ENCODE measurements at places on chromosomes 5 and 9.
A peak's percentile ranks its signal among the peaks of the same experiment; 100 is the strongest.

GRCh38 chr5:13640270-13640669, 304.2 kb downstream of the DNAH5 start:
- no peak for DNase-seq

DNA sequence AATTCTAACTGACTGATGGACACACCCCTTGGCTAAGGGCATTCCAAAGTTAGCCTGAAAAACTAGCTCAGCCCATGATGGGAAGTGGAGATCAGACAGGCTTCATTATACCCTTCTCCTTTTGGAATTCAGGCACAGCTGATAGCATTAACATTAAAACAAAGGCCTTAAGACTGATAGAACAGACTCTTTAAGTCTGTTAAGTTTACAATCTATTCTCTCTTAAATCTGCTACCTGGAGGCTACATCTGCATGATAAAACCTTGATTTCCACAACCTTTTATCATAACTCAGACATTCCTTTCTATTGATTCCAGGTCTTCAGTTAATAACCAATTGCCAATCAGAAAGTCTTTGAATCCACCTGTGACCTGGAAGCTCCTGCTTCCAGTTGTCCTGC, 281.4 kb downstream of the TUSC1 start:
- DNase-seq: no peak

DNA sequence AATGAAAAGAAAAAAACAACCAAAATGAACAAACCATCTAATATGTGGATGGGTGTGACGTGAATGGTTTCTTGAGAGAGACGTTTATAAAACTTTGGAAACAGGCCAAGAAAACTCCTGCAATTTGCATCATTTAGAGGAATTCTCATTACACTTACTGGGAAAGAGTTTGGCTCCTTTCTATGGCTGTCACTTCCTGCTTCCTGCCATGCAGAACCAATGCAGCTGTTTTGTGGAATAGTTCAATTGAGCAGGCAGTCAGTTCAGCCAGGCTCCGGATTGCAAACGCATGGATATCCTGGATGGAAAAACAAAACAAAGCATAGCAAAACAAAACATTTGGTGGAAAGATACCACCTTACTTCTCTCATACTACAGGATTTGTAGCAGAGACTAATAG, 36.6 kb downstream of the FAM114A2 start:
- no peak for DNase-seq

- peak; percentile 37 for DNase-seq
Observed at GRCh38 chr5:180525399-180525798, 31.2 kb downstream of the CNOT6 start.

GRCh38 chr5:120818128-120818527, 354.0 kb downstream of the PRR16 start:
- DNase-seq: no peak

DNA sequence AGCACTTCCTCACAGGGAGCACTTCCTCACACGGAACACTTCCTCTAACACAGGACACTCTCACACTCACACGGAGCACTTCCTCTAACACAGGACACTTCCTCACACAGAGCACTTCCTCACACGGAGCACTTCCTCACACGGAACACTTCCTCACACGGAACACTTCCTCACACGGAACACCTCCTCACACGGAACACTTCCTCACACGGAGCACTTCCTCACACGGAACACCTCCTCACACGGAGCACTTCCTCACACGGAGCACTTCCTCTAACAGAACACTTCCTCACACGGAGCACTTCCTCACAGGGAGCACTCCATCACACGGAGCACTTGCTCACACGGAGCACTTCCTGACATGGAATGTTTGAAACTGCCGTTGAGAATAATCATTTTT, 13.4 kb downstream of the POMT1 start:
- DNase-seq: no peak

DNA sequence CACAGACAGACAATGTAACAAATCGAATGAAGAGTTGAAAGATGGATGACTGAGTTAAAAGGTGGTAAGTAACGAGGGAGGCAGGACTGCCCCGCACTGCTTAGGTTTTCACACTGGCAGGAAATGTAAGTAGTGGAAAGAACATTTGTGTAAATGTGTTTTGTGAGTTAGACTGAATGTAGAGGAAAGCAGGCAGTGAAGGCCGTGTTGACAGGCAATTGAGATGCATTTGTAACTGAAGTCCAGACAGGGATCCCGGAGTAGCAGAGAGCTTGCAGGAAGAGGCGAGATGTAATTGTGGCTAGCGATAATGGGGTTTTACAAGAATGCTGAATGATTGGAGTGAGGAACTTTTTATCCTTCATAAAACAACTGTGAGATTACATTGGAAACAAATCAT, 20.0 kb upstream of the SH3PXD2B start:
- DNase-seq: no peak

- no peak for DNase-seq
Observed at GRCh38 chr5:81238460-81238859, 5.3 kb downstream of the CKMT2 start.
